ENCODE measurements at places on chromosomes 5 and 9.

DNA sequence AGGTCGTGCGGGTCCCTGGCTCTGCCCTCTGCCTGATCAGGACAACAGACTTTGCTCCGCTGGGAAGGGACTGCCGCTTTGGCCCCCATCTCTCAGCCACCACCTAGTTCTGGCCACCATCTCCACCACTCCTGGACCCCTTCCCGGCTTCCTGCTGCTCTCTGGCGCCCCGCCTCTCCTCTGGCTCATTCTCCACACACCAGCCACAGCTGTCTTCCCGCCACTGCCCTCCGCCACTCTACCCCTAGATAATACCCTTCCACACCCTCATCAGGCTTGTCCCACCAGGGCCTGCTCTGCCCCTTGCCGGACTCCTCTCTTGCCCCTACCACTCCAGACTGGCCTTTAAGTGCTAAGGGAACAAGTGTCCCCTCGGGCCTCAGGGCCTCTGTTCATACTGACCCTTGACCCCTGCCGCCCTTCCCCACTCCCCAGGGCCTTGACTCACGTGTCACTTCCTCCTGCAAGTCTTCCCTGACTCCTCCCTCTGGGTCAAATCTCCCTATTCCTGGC, 3.0 kb upstream of the CDX1 start:
- DNase-seq = no peak

GRCh38 chr5:126464959-126465358, 41.8 kb downstream of the GRAMD2B start:
- no peak for DNase-seq

- peak; percentile 21 for DNase-seq
These were observed 69.3 kb upstream of the NIPAL4 start for GRCh38 chr5:157390551-157391297.

- DNase-seq = no peak
These were observed 30.3 kb upstream of the TRAF1 start for GRCh38 chr9:120956862-120957261.

GRCh38 chr9:79568337-79569101, 3.2 kb upstream of the TLE4 start:
- DNase-seq = no peak

GRCh38 chr5:32989815-32990214, 278.7 kb downstream of the NPR3 start:
- no peak for DNase-seq

DNA sequence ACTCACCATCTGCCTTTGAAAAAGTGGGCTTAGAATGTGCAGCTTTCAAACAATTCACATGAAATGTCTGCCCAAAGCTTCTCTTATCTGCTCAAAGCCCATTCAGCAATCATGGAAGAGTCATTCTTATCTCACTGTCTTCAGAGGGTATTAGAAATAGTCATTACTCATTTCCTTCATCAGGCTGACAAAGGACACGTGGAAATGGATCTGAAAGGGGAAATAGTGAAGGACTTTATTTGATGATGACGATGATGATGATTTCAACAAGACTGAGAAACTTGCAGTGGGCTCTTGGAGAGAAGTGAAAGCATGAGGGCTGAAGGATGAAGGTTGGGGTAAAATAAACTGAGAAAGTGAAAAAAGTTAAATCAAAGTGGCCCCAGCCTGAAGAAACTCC, 194.3 kb downstream of the SMARCA2 start:
- no peak for DNase-seq

DNA sequence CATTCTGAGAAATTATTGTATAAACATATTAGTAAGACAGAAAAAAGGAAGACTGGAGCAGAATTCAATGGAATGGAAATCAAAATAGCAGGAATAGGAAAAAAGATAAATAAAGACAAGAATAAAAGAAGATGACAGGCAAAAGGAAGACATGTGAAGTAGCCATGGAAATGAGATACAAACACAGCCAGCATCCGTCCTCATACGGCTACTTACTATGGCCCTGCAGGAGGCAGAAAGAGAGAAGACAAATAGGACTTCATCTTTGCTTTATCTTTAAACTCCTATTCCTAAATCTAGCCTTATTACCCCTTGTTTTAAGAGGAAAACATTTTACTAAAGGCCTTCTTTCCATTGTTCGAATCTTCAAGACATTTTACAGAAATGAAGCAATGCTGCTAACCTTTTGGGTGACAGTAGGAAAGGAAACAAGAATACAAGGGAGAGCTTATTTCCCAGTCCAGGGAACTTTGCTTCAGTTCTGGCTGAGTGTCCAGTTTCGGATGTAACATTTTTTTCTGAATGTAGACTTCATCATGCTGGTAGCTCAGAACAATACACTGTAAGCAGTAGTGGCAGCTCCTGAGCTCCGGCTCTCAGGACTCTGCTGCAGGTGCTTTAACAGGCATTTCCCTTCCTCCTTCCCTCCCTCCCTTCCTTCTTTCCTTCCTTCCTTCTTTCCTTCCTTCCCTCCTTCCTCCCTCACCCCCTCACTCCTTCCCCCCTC, 106.4 kb upstream of the SLC12A2 start:
- no peak for DNase-seq

DNA sequence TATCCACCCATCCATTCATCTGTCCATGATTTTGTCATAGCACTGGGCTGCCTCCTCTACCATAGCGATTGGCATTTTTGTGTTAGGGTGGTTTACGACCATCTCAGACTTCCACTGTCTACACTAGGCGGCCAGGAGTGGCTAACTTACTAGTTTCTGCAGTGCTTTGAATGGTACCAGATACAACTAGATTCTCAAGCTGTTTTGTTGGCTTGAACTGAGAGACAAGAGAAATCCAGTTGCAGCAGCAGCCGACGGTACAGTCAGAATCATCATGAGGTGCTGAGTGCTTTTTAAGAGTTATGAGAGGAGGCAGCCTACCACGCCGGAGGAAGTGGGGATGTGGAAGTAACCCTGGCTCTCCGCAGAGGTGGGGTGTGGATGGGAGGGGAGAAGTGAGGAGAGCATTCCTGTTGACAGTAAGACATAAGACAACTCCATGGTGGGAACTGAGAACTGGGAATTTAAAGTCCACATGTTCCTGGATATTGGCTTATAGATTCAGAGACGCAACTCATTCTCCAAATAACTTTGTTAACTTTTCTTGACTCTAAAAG, 27.9 kb downstream of the COL5A1 start:
- no peak for DNase-seq

DNA sequence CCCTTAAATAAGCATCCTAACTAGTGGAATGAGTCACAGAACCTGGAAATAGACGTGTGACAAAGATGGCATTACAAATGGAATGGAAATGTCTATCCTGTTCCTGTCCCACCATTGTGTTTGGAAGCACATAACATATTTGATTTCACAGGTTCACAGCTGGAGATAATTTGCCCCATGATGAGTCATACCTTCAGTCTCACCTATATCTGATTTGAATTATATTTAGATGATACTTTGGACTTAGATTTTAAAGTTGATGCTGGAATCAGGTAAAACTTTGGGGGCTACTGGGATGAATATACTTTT, 92.5 kb downstream of the CEMIP2 start:
- DNase-seq = no peak

- DNase-seq = no peak
These were observed 1775.7 kb upstream of the C9orf72 start for GRCh38 chr9:29348999-29349398.

DNA sequence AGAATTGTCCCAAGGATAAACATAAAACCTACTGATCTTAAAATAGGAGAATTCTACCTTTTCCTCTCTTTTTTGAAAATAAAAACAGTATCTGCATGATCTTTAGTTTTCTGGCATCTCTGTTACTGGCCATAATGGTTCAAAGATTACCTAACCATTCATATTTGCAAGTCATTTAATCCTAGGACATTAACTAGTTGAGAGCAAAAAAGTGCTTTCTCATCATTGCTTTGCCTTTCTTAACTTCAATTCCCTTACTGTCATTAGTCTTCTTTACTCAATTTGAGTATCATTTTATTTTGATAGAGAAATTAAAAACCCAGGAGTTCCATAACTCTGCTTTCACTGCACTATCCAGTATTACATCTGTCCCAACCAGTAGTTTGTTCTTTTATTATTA, 68.6 kb downstream of the RFX3 start:
- no peak for DNase-seq

DNA sequence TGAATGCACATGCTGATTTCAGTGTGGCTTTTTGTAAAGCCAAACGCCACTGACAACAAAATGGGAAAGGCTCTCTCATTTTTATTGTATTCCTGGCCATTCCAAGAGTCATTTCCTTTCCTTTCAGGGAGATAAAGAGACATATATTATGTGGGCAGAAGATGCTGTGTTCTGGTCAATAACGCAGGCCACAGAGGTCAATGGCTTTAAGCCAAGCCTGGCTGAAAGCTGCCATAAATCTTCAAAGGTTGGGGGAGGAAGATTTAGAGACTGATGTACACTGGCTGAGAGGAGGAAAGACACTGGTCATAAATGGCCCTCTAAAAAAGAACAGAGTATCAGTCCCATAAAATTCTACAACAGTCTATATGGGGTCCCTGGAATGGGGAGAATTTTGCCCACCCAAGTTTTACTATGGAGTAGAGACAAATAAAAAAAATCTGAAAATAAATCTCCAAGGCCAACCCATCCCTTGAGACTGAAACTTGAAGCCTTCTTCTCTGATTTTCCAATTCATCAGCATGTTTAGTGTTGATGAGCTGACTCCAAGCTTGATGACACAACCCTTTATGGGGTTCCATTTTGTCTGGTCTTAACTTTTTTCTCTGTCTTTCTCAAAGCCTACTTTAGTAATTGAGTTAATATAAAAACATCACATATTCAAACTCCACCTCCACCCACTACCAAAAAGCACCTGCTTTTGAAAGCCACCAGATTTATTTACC, 152.1 kb upstream of the SLC24A2 start:
- DNase-seq = no peak
